Activated CD4-positive, alpha-beta T cell treated with anti-CD3 and anti-CD28 coated beads for 24 hours (primary cell): ENCODE measurements at places on chromosomes 7 and 10.

DNA sequence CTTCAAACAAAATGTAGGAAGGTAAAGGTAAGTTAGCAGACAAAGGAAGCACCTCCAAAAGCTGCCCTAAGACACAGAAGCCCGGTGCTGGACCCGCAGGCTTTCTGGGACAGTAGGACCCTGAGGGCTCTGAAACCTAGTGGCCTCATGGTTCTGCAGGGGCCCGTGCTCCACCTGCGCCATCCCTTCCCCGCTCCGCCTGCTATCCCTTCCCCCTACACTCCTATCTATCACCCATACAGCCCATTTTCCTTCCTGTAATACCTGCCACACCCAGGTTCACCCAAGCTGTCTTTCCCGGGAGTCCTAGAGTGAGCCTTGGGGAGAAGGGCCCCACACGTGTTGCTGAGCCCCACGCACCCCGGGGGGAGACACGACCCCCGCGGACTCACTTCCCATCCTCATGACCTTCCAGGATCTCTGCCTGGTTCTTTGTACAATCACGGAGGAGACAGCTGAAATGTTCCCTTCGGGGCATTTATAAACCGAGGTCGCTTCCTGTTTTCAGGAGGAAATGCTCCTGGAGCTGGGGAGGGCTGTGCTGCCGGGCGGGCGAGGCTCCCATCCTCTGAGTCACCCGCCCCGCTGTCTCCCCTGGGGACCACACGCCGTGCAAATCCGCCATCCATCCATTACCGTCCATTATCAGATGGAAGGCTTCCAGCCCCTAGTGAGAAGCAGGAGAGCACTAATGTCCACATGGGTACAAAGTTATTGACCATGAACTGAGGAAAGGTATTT, 251.7 kb upstream of the PITRM1 start:
- no peak for DNase-seq

- DNase-seq, result no peak
These were observed 21.6 kb upstream of the DRGX start for GRCh38 chr10:49417311-49418052.

DNA sequence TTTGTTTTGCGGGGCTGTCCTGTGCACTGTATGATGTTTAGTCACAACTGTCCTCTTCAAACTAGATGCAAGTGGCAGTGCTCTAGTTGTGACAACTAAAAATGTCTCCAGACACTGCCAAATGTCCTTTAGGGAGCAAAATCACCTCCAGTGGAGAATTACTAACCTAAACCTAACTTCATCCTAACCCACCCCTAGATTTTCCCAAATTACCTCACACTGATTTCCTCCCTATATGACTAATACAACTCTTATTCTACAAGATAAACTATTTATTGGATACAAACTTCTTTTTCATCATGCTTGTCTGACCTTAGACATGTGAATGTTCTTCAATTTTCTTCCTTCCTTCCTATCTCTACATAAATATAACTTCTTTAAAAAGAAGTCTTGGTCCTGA, 26.4 kb downstream of the PNPLA8 start:
- no peak for DNase-seq

- DNase-seq, result no peak
These were observed 107.7 kb upstream of the ADO start for GRCh38 chr10:62696798-62697197.

GRCh38 chr10:133401500-133401899, 7.5 kb downstream of the MTG1 start:
- no peak for DNase-seq

- DNase-seq, result no peak
These were observed 111.4 kb upstream of the JCAD start for GRCh38 chr10:30170814-30171213.

DNA sequence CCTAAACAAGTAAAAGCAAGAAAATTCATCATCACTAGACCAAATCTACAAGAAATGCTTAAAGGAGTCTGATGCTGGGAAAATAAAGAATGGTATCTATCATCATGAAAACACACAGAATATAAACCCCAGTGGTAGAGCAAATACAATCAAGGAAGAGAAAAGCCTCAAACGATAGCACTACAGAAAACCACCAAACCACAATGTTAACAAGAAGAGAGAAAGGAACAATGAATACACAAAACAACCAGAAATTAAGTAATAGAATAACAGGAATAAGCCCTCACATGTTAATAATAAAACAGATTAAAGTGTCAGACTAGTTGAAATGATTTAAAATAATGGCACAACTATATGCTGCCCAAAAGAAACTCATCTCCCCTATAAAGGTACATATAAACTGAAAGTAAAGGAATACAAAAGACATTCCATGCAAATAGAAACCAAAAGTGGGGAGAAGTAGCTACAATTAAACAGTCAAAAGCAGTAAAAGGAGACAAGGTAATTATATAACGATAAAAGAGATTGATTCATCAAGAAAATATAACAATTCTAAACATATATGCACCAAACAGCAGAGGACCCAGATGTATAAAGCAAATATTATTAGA, 77.3 kb downstream of the JMJD1C start:
- DNase-seq, result no peak

- DNase-seq, result no peak
These were observed 57.5 kb upstream of the CHCHD3 start for GRCh38 chr7:133139350-133139749.

DNA sequence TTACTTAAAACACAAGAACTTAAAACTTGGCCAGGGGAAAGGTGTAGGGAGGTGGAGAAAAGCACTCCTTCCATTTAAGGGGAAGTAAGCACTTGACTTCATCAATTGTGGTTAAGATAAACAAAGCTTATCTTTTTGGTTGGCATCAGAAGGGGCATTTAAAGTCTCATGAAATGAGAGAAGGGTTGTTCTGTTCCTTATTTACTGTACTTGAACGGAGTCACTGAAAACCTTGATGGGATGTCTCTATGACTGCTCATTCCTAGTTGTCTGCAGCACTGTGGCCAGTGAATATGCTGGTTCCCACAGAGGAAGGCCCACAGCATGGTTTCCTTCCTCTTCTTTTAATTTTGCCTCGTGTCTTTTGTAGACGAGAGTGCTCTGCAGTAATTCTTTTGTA, 229.3 kb downstream of the AUTS2 start:
- no peak for DNase-seq

GRCh38 chr10:121007264-121007663, 156.1 kb downstream of the WDR11 start:
- no peak for DNase-seq

DNA sequence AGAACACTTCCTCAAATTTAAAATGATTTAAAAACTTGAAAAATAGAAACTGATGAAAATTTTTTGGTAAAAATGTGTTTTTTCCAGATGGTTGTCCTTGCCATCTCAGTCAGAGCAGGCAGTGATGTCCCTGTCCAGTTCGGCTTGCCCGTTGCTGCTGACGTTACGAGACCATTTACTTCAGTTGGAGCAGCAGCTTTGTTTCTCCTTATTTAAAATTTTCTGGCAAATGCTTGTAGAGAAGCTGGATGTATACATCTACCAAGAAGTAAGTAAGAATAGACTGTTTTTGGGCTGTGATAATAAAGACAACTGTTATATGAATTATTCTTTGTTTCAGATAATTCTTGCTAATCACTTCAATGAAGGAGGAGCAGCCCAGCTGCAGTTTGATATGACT, 16.1 kb downstream of the EFCAB10 start:
- no peak for DNase-seq

GRCh38 chr7:69436946-69437345, 161.3 kb upstream of the AUTS2 start:
- no peak for DNase-seq

DNA sequence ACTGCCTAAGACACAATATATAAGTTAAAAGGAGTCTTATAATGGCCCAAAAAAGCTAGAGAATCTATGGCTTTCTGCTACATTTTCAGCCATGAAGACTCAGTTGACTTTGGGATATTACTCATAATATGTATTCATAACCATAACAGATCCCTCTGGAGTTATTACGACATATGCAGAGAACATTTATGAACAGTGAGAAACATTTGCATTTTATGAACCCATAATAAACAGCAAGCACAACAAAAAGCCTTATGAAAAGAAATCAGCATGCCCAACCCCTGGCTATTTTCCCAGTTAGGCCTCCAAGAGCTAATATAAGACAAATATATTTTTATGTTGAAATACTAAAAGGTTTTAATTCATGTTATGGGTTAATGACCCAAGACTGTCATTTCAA, 52.4 kb downstream of the ARMH3 start:
- DNase-seq, result no peak

DNA sequence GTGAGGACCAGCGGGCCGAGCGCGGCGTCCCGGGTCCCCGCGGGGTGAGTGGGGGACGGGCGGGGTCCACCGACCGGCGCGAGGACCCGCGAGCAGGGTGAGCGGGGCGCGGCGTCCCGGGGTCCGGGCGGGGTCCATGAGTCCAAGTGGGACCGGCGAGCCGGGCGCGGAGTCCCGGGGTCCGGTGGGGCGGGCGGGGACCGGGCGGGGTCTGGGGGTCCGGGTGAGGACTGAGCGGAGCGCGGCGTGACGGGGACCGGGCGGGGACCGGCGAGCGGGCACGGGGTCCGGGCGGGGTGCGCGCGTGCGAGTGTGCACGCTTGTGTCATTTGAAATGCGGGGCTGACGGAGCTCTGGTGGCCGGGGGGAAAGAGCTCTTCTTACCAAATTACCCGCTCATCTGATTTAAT, 765 bp downstream of the CELF2 start:
- no peak for DNase-seq

- DNase-seq, result no peak
These were observed 803.1 kb downstream of the PCDH15 start for GRCh38 chr10:53997953-53998352.

- DNase-seq, result no peak
These were observed 80.3 kb downstream of the AMPH start for GRCh38 chr7:38550836-38551235.

- DNase-seq, result no peak
These were observed 3.0 kb downstream of the ZYX start for GRCh38 chr7:143384148-143384547.

DNA sequence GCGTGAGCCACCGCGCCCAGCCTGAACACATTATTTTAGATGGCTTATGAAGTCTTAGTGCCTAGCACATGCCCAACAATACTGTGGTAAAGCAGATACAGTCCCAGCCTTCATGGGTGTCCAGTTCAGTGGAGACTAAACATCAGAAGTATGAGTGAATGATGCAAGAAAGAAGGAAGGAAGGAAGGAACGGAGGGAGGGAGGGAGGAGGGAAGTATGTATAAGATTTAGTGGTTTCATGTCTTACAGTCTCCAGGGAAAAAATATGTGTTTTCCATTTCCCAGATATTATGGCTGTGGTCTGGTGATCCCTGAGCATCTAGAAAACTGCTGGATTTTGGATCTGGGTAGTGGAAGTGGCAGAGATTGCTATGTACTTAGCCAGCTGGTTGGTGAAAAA, 2.9 kb downstream of the AS3MT start:
- DNase-seq, result no peak

DNA sequence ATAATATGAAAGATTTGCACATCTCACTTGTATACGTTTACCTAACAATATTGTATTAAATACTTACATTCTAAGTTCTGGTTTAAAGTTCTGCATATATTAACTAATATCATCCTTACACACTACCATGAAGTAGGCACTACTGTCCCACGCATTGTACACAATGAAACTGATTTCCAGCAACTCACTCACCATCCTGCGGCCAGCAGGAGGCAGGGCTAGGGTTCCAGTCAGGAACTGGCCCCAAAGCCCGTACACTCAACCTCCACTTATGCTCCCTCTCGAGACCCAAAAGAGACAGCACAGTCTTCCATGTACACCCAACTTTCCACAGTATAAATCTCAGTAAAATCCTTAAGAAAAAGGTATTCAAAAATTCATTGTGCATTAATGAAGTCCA, 41.4 kb downstream of the GRID1 start:
- no peak for DNase-seq

DNA sequence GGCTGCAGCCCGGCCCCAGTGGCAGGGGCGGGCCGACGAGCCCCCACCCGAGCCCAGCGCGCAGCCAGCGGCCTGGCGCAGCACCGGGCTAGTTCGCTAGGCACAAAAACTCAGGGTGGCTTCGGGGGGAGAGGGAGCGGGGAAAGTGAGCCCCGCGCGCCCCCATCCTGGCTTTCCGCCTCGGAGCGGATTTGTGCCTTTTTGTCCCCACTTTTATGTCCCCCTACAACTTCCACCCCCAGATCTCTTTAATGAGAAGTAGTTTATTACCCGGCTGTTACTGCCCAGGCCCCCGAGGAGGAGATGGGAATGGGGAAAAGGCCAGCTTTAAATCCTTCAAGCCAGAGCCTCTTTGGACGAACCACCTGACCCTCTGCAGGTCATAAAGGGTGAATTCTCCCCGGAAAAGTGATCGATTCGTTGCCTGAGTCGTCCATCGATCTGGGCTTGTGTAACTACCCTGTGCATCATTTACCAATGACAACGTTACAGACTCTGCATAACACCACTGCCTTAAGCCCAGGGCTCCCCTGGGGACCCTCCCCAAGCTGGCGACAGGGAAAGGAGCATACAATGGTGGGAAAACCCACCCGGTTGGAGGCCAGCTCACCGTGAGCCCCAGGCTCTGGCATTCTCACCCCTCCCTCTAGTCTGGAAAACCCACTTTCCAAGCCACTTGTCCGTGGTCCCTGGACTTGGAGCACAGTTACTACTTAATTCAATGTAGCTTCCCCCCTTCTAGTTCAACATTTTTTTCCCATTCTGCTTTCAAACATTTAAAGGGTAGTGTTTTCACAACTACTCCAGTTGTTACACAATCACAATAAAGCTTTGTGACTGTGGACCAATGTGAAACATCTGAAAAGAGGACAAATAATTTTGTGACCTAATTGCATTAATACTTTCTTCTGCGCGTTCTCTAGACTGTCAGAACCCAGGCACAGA, 748 bp upstream of the SH3PXD2A start:
- DNase-seq, result no peak

DNA sequence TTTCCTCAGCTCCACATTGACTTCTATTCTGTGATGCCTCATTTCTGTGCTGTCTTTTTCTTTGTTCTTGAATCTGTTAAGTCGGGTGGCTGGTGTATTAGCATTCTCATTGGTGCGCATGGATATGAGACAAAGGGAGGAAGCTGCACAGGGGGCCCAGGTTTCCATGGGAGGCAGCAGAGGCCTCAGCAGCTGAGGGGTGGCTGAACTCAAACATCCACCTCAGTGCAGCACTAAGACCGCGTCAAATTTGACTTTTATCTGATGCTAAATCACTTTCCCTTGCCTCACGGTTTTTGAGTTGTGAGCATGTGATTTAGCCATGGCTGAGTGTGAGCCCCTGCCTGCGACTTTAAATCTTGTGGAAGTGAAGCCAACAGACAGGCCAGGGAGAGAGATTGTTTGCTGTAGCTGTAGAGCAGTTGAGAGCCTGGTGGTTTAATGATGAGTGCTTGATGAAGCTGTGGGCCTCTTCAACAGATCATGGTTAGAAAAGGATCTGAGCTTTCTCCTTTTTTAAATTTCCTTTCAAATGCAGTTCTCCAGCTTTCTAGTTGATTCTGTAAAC, 193.3 kb upstream of the ZNF804B start:
- DNase-seq, result no peak
